Activated CD8-positive, alpha-beta memory T cell treated with anti-CD3 and anti-CD28 coated beads, Interleukin-2, amount 50 U/mL, for 4 hours (primary cell): ENCODE measurements at places on chromosomes 5 and 9.
A peak's percentile ranks its signal among the peaks of the same experiment; 100 is the strongest.

DNA sequence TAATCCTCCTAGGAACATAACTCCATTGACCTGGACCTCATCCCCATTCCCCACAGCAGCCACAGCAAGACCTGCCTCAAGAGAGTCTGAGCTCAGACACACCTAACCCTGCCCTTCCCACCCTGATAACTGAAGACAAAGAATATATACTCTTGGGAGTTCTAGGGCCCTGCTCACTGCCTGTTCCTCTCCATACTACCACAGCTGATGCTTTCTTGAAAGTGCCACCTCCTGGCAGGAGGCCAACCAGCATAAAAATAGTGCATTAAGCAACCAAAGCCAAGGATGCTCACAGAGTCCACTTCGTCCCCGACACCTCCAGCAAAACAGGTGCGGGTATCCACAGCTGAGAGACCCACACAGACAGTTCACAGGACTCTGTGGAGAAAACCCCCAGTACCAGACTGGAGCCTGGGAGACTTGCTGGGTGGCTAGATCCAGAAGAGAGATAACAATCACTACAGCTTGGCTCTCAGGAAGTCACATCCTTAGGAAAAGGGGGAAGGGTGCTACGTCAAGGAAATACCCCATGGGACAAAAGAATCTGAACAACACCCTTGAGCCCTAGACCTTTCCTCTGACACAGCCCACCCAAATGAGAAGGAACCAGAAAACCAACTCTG, 23.5 kb downstream of the FAM114A2 start:
- no peak for DNase-seq

DNA sequence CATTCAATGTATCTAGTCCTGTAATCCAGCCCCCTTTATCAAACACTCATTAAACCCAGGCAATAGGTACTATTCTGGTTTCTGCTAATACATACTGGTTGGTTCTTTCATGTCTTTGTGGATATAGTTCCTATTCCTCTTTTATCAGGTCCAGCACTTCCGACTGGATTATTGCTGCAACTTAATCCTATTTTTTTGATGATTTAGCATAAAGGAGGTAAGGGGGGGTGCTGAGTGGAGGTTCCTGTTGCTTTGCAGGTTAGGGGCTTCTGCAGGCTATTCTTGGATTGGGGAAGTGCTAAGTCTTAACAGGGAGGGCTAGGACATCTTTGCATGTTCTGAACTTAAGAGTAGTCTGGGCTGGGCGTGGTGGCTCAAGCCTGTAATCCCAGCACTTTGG, 377.7 kb downstream of the FGF10 start:
- DNase-seq = no peak

DNA sequence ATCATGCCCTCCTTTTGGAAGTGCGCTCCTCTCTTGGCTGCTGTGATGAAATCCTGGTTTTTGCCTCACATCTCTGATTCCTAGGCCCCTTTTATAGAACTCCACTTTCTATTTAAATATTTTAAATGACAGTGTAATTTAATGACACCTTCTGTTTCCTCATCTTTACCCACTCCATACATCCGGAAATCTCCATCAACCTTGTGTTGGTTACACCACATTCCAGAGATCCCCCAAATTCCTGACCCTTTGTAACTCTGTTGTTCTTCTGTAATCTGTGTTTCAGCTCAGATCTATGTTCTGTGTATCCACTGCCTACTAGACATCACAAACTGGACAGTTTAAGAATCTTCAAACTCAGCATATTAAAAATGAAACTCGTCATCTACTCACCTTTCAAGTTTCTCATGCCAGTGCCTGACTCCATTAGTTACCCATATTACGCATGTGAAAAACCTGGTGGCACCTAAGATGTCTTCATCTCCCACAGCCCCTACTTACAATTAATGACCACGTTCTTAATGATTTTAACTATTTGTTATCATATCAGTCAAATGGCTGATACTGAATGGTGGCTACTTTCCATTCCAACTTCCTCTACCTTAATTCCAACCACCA, 25.1 kb downstream of the PARP8 start:
- DNase-seq = no peak

DNA sequence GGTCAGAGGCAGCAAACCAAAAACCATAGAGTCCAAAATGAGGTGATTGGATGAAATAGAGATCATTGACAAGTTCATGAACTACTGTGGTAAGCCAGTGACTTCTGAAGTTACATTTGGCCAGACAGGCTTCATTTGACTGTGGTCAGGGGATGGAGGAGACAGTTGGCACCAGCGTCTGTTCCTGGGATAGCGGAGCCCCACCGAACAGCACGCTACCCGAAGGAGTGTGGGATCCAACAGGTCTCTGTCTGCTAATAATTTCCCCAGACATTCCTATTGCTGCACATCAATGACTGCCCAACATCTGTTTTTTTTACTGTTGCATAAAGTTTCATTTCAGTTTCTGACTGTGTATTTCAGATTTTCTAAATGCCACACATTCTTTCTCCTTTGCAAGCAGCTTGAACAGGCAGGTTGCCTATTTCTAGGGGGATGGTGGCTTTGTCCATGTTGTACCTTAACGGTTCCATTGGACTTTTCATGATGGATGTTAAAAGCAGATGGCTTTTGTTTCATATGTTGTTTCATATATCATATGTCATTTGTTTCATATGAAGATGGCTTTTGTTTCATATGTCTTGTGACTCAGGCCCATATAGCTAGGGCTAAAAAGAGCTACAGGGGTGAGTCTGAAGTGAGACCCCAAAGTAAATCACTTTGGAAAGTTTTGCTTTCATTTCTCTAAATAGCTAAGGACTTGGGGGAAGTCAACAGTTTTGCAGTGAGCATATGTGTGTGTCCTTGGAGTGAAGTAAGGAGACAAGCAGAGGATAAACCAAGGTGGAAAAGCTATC, 180.8 kb downstream of the GOLPH3 start:
- no peak for DNase-seq

DNA sequence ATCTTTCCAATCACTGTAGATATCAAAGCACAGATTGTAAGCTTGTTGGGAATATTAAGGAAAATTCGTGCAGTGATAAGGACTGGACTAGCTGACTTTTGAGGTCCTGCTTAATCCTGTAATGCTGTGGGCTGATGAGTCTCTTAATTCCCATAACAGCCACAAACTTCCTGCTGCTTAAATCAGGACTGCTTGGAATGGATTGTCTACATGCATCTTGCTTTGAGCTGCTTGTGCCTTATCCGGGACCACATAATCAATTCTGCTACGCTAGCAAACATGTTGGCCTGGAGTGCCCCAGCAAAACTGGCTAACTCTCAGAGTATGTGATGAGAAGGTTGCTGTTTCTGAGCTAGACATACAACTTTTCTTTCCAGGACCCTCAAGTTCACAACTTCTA, 79.6 kb downstream of the SNCAIP start:
- DNase-seq = no peak

- peak; percentile 57 for DNase-seq
Observed at GRCh38 chr9:128034821-128035652, 32.1 kb downstream of the NAIF1 start.

- no peak for DNase-seq
Observed at GRCh38 chr9:76500061-76500460, 41.1 kb downstream of the GCNT1 start.

DNA sequence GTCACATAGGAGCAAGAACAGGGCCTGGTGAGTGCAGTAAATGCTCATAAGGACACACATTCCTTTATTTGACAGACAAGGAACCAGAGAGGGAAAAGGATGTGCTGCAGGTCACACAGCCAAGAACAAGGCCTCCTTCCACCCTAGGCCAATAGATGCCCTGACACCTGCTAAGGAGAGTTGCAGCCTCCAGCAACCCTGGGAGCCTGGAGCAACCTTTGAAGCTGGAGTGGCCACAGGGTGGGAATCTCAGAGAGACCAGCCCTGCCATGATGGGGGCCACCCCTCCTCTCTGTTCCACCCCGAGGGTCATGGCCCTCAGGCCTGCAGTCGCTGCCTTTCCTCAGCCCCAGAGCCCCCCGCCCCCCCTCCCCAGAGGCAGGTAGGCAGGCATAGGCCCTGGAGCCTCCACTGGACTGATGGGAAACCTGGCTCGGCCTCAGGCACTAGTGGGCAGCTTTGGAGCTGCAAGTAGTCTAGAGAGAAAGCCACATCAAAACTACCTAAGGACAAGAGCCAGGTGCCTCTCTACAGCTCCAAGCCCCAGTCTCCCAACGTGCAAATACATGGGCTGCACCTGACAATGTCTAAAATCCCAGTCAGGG, 116.1 kb upstream of the SPOCK1 start:
- DNase-seq = no peak

- no peak for DNase-seq
Observed at GRCh38 chr5:131416729-131417128, 152.9 kb downstream of the CDC42SE2 start.

GRCh38 chr5:78287833-78288232, 6.7 kb downstream of the AP3B1 start:
- no peak for DNase-seq

DNA sequence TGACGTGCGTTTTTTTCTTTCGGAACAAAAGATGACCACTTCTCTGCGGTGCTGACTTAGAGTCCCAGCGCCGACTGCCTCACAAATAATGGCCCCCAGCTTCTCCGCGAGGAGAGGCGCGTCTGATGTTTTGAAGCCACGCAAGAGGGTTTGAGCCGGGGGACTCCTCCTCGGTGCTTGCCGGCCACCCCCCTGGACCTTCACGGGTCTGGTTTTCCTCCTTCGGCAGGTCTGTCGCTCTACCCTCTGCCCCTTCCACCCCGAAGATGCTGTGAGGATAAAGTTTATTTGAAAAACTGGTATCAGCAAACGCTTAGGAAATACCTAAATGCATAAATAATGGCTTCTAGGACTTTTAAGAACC, 584 bp downstream of the USP20 start:
- no peak for DNase-seq

GRCh38 chr5:162325143-162325727, 257.7 kb downstream of the GABRG2 start:
- no peak for DNase-seq

DNA sequence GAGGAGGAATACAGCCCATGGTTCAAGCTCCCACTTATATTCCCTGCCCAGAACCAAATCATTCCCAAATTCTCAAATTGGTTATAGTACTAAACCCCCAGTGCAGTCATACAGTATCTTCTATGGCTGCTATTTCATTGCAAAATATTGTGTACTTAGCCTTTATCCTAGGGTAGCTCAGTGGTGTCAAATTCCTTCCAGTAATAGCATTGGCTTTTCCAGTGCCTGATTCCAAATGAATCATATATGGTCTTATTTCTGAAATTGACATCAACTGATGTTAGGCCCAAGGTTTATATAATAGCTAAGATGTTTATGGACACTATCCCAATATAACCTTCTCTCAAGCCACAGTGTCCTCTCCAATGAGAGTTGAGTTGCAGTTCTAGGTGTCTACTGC, 256.7 kb downstream of the NDUFS4 start:
- DNase-seq = no peak

- DNase-seq = no peak
Observed at GRCh38 chr5:120139039-120139438, 325.1 kb upstream of the PRR16 start.

DNA sequence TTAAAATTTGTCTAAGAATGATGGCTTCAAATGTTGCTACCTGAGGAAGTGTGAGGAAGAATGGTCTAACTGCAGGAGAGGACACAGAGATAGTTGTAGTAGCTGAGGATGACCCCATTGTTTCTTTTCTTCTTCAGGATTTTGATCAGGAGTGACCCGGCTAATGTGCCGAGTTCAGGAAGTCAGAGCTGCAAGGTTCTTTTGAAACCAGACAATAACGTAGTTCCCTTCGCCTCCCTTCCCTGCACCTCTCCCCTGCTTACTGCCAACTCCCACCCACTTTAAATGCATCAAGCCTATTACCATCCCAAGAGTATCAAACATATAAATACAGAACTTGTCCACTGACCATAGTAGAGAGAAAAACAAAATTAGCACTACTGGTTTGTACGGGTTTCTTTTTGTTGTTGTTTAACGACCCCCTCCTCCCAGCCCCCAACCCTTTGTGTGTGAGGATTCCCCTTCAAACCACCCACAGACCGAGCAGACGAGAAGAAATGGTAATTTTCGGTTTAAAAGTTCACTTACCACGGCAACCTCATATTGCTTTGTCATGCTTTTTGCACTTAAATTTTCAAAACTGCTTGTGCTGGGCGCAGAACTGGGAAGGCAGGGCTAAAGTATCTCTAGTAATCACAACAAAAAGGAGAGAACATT, 23.5 kb upstream of the ELAVL2 start:
- DNase-seq = no peak

- DNase-seq = peak; percentile 20
Observed at GRCh38 chr9:38066914-38067858, 1.8 kb downstream of the SHB start.

DNA sequence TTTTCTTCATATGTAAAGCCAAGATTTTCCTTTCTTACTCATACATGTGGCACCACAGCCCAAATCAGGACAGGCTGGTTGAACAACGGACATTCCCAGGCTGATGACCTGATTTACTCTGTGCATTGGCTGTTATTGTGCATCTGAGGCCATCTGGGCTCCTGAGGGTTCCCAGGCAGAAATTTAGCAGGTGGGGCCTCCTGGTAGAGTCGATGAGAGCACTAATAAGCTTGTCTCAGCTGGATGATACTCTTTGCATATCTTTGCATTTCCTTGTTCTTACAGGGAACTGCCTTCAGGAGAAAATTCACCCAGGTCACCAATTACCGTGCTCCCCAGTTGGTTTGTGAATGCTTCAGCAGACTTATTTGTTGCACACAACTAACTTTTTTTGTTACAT, 605.1 kb downstream of the ELAVL2 start:
- no peak for DNase-seq

DNA sequence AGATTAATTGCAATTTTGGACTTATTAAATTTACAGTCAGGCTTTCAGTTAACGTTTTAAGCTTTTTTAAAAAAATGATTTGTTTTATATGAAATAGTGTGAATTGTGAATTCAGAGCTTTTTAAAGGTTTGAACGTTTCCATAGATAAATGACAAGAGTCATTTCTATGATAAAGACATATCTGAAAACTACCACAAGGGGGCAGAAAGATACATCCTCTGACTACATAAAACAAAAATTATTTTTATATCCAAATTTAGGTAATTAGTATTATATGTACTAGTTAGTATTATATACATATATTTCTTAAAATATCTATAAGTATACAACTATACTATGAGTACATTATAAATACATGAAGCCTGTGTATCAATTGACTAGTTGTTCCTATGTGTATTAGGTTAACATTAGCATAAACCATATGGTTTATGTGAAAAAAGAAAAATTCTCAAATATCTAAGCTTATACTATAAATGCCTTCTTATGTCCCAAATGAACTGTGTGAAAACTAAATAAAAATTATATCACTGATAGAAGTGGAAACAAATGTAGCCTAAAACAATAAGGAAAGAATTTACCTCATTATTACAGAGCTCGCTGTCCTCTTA, 155.2 kb downstream of the MEF2C start:
- DNase-seq = no peak
